Activated CD4-positive, alpha-beta T cell treated with anti-CD3 and anti-CD28 coated beads, Interleukin-2, amount 50 U/mL, for 24 hours (primary cell): ENCODE measurements at places on chromosomes 3 and 15.

DNA sequence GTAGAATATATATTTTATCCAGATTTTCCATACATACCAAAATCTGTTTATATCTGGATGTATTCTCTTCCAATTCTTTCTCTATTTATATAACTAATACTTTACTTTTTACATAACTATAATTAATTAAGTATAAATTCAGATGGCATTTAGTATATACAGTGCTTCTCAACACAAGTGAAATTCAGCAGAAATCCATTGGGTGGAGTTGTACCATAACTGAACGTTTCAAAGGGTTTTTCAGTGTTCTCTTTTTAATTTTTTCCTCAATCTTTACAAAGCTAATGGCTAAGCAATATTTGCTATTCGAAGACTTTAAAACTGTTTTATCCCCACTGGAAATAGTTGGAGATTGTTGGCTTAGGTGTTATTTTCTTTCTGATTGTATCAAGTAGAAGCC is 13.9 kb upstream of the ZBBX start:
- DNase-seq: no peak

DNA sequence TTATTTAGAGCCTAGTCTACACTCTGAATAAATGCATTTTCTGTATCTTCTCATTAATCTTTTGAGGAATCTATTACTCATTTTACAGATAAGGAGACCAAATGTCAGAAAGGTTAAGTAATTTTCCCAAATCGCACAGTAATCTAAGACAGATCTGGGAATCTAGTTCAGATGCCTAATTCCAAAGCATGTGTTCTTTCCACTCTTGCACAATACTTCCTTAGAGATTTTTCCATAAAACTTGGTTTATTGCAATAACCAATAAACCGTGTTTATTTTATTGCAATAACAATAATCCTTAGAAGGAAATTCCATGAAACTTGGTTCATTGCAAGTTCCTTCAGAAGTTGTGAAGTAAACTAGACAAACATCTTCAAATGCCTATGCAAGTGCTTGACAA is 17.4 kb upstream of the COL8A1 start:
- no peak for DNase-seq

DNA sequence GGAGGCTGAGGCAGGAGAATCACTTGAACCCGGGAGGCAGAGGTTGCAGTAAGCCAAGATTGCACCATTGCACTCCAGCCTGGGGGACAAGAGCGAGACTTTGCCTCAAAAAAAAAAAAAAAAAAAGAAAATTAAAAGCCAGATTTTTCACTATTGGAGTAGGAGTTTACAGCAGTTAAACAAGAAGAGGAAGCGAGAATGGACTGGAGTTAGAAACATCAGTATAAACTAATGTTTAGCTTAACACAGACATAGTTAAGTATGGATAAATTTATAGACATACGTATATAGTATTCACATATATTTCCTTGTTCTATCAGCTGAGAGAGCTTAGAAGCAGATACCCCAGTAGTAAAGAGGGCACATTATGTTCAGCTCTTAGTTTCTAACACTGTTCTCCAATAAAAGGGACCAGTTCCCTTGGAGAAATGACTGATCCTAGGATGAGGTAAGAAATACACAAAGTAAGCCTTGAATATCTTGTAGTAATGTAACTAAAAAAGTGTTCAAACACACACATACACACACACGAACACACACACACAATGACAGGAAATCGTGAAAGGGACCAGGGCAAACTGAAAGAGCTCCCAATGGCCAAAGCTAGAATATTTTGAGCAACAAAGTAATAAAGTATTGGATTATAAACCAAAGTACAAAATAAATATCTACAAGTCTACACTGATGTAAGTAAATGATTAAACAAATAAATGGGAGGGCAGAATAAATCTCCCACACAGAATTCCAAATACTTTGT is 25.1 kb downstream of the PIK3CB start:
- DNase-seq: no peak

GRCh38 chr3:1945698-1946097 is 153.0 kb upstream of the CNTN4 start:
- DNase-seq: no peak

DNA sequence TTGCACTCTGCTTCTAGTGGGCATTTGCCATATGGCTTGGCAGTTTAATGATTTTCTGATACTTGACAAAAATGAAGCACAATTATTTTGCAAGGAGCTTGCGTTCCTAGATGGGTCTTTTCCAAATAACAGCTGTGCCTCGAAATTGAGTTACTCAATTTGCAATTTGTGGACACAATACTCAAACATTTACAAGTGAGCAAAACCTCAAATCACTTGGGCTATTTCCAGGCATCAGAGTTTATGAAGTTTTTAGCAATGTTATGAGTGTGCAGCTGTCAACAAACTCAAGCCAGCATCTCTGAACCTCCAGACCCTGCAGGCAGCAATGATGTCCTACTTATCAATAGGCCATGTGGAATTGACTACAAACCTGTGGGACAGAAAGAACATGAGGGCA is 41.3 kb downstream of the NMNAT3 start:
- no peak for DNase-seq

DNA sequence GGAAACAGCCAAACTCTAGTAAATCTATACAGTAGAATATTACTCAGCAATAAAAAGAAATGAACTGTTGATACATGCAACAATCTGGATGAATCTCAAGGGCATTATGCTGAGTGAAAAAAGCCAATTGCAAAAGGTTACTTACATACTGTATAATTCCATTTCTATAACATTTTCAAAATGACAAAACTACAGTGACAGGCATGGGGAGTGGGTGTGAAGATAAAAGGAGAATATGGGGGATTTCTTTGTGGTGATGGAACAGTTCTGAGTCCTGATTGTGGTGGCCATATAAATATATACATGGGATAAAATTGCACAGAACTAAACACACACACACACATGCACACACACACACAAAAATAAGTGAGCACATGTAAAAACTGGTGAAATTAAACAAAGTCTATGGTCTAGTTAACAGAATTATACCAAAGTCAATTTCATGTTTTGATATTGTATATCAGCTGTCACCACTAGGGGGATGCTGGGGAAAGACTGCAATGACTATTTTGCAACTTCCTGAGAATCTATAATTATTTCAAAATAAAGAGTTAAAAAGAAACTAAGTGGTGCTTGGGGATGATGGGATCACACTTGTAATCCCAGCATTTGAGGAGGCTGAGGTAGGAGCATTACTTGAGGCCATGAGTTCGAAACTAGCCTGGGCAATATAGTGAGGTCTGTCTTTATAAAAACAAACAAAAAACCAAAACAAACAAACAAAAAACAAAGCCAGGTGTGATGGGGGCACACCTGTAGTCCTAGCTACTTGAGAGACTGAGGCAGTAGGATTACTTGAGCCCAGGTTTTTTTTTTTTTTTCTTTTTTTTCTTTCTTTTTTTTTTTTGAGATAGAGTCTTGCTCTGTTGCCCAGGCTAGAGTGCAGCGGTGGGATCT is 66.0 kb downstream of the SPTSSB start:
- DNase-seq: no peak

DNA sequence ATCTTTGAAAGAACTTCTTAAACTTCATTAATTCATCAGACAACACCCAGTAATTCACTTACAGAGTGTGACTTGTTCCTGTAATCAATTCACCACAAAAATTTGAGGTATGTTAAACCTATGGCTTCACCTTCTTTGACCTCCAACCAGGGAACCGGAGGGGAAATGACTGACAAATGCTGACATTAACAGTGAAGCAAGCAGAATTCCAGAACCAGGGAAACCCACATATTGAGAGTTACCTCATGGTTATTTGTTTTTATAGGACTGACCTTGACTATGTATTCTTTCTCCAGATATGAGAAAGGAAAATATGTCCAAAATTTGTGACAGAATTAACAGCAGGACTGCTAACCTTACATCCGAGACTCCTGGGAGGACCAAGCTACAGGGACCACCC is 2.7 kb downstream of the P3H2 start:
- no peak for DNase-seq

DNA sequence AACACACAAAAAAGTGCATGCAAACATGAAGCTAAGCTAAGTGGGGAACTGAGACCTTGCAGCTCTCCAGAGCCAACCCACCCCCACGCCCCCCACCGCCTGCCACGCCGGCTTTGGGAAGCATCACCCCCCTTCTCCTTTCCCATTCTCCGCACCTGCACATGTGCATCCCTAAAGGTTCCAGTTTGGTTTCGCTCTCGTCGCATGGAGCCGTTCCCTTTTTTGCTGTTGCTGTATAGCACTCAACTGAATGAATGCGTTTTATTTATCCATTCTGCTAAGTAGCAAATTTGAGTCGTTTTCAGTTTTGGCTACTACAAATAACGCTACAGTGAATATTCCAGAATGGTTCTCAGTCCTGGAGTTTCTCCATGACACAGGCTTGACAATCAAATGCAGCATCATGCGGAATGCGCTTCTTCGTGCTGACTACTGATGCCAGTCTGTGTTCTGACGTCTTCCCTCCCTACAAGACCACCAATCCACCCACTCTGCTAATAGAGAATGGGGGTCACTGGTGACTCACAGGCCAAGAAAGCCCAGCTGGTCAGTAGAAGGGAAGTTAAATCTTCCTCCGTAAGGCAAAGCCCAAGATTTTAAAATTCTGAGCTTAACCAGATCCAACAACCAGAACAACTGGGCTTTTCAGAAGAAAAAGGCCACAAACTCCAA is 115.3 kb downstream of the XXYLT1 start:
- no peak for DNase-seq

GRCh38 chr15:60219866-60220265 is 177.9 kb downstream of the ANXA2 start:
- no peak for DNase-seq

DNA sequence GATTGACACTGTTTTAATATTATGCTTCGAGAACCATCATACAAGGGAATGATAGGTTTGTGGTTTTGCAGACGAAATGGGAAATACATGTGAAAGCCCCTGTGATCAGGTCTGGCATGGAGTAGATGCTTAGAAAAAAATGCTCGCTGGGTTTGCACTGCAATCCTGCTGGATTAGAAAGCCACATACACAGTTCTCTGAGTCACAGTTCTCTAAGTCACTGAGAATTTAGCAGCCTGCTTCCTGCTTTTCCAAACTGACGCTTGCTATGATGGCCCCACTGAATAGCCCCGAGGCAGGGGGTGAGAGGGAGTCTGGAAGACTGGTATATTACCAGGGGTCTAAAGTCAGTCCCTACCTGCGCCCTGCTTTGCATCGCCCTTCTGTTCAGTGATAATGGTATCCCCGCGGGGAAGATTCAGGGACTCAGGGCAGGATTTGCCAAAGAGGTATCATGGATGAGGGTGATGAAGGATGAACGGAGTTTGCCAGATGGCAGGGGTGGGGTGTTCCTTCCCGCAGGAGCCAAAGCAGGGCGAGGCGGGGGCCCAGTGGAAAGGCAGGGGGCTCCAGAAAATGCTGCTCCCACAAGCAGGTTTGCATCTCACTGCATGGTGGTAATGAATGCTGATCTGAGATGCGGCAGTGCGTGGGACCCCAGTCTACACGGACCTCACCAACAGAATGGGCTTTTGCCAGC is 82.3 kb downstream of the IQSEC1 start:
- DNase-seq: no peak

- no peak for DNase-seq
Measured at GRCh38 chr3:151421938-151422337, 37.4 kb upstream of the P2RY12 start.

GRCh38 chr3:133872781-133873180 is 22.9 kb downstream of the RAB6B start:
- DNase-seq: no peak
